Stimulated activated CD8-positive, alpha-beta memory T cell treated with anti-CD3 and anti-CD28 coated beads, Interleukin-15, amount 100 ng/mL, for 24 hours (primary cell): ENCODE measurements at places on chromosomes 12 and 14.

DNA sequence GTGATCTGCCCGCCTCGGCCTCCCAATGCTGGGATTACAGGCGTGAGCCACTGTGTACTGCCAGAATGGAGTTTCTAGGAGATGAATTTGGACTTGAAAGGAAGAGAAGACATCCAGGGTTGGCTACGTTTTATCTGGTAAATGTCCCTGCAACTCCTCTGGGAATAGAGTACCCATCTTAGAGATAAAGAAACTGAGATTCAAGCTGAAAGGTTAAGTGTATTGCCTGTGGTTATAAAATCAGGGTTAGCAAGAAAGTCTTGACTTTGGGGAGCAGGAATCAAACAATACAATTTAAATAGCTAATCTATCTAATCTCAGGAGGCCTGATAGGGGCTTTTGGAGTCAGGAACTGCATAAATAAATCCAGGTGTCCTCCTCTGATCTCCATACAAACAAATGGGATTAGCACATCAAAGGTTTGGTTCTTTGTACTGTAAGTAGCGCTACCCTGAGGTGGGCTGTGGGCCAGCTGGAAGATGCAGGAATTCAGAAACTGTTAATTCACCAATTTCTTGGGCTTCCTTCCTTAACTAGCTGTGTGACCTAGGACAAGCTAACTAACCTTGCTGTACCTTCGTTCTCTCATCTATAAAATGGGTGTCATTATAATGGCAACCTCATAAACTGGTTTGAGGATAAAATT lies 45.1 kb downstream of the TBX3 start:
- DNase-seq: no peak

- no peak for DNase-seq
Measured at GRCh38 chr14:67623114-67623513, 3.4 kb downstream of the ARG2 start.

DNA sequence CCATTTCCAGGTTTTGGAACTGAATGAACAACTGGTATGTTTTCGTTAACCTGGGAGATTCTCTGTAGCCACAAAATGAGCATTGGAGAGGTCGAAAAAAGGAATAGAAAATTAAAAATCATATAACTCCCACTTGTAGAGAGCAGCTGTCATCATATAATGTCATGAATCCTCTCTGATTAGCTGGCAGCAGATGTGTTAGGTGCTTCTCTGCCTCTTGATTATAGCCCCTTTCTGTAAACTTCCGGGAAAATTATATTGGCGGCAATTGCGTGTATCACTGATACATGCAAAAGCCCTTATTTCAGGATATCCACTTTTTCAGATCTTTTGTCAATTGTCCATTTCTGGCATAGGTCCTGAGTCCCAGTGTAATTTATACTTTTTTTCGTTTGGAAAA lies 31.7 kb downstream of the FGD4 start:
- no peak for DNase-seq

DNA sequence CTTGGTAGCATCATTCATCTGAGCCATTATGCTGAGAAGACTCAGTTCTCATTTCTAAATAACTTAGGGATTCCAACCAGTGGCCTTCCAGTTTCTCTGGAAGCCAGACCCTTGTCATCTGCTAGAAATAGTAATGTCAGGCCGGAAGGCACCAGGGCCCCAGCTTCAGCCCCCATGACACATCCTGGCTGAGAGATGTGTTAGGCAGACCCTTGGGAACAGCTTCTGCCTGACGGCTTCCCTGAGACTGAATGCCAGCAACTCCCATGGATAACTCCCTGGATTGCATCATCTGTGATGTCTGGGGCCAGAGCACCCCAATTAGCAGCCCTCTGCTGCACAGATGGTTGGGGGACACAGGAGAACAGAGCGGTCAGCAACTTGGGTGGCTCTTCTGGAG lies 583.5 kb upstream of the TBX3 start:
- DNase-seq: no peak

DNA sequence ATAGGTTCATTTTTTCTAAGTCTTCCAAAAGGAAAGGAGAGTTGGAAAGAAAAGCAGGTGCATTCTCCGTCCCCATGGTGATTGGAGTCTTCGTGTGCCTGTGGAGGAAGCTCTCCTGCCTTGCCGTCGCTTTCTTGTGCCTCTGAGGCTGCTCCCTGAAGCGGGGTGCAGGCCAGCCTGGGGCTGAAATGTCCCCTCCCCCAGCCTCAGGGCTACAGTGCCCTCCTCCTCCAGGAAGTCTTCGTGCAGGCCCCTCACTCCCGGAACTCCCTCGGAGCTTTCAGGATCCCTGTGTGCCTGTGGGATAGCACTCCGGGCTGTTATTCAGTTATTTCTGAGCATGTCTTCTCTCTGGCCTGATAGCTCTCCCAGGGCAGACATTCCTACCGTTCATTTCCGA lies 569.2 kb downstream of the VRK1 start:
- DNase-seq: no peak
